A549 treated with Mapracorat at 1 μM for 4 hours (cell line): ENCODE measurements at places on chromosomes 13 and 19. TPM values are rescaled to one million over a fixed set of nuclear protein-coding genes. Genes with fewer than 3 reads are reported as not detected.

Gene COQ8B
- total RNA-seq: 70.0 to 99.8 TPM (median 92.0 TPM) in 5 replicates

Gene NCR1
- total RNA-seq: not detected in 5 replicates

Gene PNMA8B
- not detected in 5 replicates for total RNA-seq

Gene COMP
- total RNA-seq: 0.07 to 0.23 TPM (median 0.14 TPM) in 5 replicates

Gene PDE4C
- total RNA-seq: 0.24 to 0.49 TPM (median 0.28 TPM) in 4 of 5 replicates, not detected in the other

Gene JUNB
- 115 to 209 TPM (median 173 TPM) in 5 replicates for total RNA-seq

Gene THSD1
- total RNA-seq: 6.7 to 7.6 TPM (median 7.3 TPM) in 5 replicates

Gene TSEN34
- total RNA-seq: 76.6 to 127 TPM (median 124 TPM) in 5 replicates

Gene LIPE
- 1.3 to 2.3 TPM (median 1.7 TPM) in 5 replicates for total RNA-seq

Gene PDX1
- 0.05 to 0.12 TPM (median 0.09 TPM) in 5 replicates for total RNA-seq

Gene KLK15
- total RNA-seq: not detected in 5 replicates

Gene ARHGAP33
- 3.9 to 9.3 TPM (median 7.6 TPM) in 5 replicates for total RNA-seq

Gene SH2D3A
- 15.2 to 18.9 TPM (median 17.1 TPM) in 5 replicates for total RNA-seq

Gene GRAMD1A
- total RNA-seq: 139 to 157 TPM (median 147 TPM) in 5 replicates

Gene MYPOP
- 5.3 to 10.5 TPM (median 8.7 TPM) in 5 replicates for total RNA-seq

Gene CDADC1
- total RNA-seq: 7.1 to 8.8 TPM (median 7.9 TPM) in 5 replicates

Gene FXYD7
- total RNA-seq: 0.28 to 0.65 TPM (median 0.36 TPM) in 3 of 5 replicates, not detected in the others

Gene ZNF222
- total RNA-seq: 2.6 to 5.0 TPM (median 3.8 TPM) in 5 replicates

Gene KLK2
- 0.40 TPM in 1 of 5 replicates, not detected in the others for total RNA-seq

Gene A1BG
- total RNA-seq: 8.7 to 15.9 TPM (median 14.4 TPM) in 5 replicates

Gene MIPEP
- 17.5 to 27.1 TPM (median 24.9 TPM) in 5 replicates for total RNA-seq

Gene CYSLTR2
- total RNA-seq: not detected in 5 replicates

Gene PLIN4
- 0.08 to 0.22 TPM (median 0.13 TPM) in 5 replicates for total RNA-seq

Gene DNASE2
- total RNA-seq: 26.6 to 32.2 TPM (median 29.9 TPM) in 5 replicates

Gene ACP5
- total RNA-seq: 0.16 to 0.72 TPM (median 0.28 TPM) in 3 of 5 replicates, not detected in the others

Gene NCAN
- 0.05 to 0.16 TPM (median 0.05 TPM) in 4 of 5 replicates, not detected in the other for total RNA-seq

Gene SACS
- 9.4 to 13.3 TPM (median 12.9 TPM) in 5 replicates for total RNA-seq

Gene ZNF723
- not detected in 5 replicates for total RNA-seq

Gene SLC15A1
- total RNA-seq: 0.06 to 0.08 TPM (median 0.06 TPM) in 3 of 5 replicates, not detected in the others
